Heart right ventricle (tissue), 16 donors: ENCODE measurements at places on chromosomes 2 and 18.
A peak's percentile ranks its signal among the peaks of the same experiment; 100 is the strongest.

- H3K4me1 ChIP-seq, result no peaks in the 10 kb centered on the region
- no peak for DNase-seq
- H3K4me3 ChIP-seq, result no peak overlapping the region
- peaks cover 33% of the 10 kb centered on the region for H3K27me3 ChIP-seq
- H3K36me3 ChIP-seq, result no peaks in the 10 kb centered on the region
These were observed 101.6 kb upstream of the SIX3 start for GRCh38 chr2:44839771-44840502.

GRCh38 chr2:50952596-50952995 is 79.3 kb downstream of the NRXN1 start:
- H3K27ac ChIP-seq, result no peak overlapping the region
- no peaks in the 10 kb centered on the region for H3K27me3 ChIP-seq
- H3K36me3 ChIP-seq, result no peaks in the 10 kb centered on the region
- H3K4me3 ChIP-seq, result no peak overlapping the region

DNA sequence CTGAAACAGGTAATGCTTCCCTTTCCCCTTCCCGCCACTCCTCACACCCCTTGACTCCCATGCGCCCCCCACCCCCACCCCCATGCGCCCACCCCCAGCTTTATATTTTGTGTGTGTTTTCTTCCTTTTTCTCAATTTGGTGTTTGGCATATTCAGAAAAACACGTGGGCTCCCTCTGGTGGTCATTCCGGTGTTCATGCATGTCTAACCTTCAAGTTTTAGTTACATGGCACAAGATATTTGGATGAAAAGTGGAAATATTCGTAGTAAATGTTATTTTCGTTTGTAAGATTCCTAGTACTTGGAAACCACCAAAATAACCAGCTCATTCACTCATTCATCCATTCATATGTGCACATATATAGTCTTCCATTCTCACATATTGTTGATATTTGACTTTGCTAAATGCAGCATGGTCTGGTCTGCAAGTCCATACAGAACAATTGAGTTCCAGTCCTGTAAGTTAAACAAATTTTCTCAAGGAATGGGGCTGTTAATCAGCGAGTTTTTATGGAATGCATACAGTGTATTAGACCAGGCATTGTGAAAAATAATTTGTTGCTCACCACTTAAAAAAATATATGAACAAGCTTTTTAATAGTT is 143.6 kb upstream of the MAP3K20 start:
- no peaks in the 10 kb centered on the region for H3K36me3 ChIP-seq
- peak; percentile 52 for DNase-seq
- H3K27me3 ChIP-seq, result no peaks in the 10 kb centered on the region
- peak overlapping the region; percentile 33 for H3K4me3 ChIP-seq

DNA sequence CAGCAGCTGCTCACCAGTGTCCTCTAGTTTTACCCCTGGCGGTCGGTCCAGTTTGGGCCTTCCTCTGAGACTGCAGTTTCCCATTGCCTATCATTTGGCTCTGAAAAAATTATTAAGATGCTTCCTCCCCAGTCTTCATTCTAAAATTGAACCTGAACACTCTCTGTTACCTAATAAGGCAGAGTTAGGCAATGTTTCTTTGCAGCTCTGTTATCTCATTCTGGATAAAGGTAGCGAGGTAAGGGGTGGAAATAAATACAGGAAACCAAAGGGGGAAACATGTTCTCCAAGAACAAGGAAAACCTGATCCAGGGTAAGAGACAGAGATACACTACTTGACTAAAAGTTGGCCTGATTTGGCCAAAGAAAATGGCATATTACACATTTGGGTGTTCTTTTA is 91.0 kb upstream of the FZD5 start:
- no peaks in the 10 kb centered on the region for H3K36me3 ChIP-seq
- DNase-seq, result no peak
- no peak overlapping the region for H3K27ac ChIP-seq
- H3K4me1 ChIP-seq, result no peaks in the 10 kb centered on the region
- H3K27me3 ChIP-seq, result no peaks in the 10 kb centered on the region
- no peak overlapping the region for H3K4me3 ChIP-seq

DNA sequence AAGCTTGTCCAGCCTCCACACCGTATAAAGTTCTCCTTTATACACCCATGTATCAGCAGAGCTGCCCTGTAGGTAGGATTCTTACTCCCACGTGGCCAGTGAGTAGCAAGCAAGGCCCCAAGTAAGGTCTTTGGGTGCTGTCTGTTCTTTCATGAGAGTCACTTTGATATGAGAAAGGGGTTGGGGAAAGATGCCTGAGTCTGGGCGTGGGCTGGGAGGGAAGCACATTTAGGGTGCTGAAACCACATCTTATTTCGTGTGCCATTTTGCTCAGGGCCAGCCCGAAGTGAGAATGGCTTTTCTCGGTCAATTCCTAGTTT is 436 bp upstream of the ITPRIPL1 start:
- peaks cover 13% of the 10 kb centered on the region for H3K36me3 ChIP-seq
- peaks cover 2% of the 10 kb centered on the region for H3K4me1 ChIP-seq
- DNase-seq, result no peak

- H3K4me1 ChIP-seq, result peaks cover 24% of the 10 kb centered on the region
- no peak for DNase-seq
- peaks cover 4% of the 10 kb centered on the region for H3K27me3 ChIP-seq
- H3K4me3 ChIP-seq, result no peak overlapping the region
- no peak overlapping the region for H3K27ac ChIP-seq
These were observed 39.5 kb upstream of the MARCO start for GRCh38 chr2:118902266-118903028.

DNA sequence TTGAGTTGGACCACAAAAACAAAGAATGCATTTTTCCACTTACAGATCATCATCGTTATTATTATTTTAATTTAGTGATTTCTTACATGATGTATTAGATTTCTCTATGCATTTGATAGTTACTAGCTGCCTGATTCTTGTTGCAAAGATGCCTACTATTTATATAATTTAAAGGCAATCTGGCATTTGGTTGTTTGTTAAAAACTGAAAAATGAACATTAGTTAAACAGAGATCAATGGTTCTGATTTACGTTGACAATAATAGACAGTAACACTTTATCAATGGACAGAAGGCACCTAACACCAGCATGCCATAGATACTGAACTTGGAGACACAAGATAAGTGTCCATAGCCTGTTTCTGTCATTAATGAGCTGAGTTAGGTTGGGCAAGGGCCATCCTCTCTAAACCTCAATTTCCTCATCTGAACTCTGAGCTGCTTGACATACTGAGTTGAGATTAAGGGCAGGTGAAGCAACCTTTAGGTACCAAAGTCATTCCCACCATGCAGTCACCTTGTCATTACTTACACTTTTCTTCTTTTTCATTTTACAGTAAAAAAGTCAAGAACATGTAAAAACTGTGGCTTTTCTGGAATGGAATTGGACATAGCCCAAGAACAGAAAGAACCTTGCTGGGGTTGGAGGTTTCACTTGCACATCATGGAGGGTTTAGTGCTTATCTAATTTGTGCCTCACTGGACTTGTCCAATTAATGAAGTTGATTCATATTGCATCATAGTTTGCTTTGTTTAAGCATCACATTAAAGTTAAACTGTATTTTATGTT is 3.1 kb downstream of the CCL20 start:
- H3K27me3 ChIP-seq, result peaks cover 19% of the 10 kb centered on the region
- H3K36me3 ChIP-seq, result no peaks in the 10 kb centered on the region
- peaks cover 40% of the 10 kb centered on the region for H3K4me1 ChIP-seq
- H3K27ac ChIP-seq, result no peak overlapping the region
